Mammary epithelial cell (primary cell): ENCODE measurements at places on chromosomes 6 and 20. TPM values are rescaled to one million over a fixed set of nuclear protein-coding genes. Genes with fewer than 3 reads are reported as not detected.

Gene GRIK2
- total RNA-seq = 2.8 TPM

Gene GTSF1L
- total RNA-seq = not detected

Gene ABCC10
- 35.0 and 39.9 TPM in 2 replicates for total RNA-seq

Gene FRS3
- 1.3 TPM for total RNA-seq

Gene PRND
- not detected for total RNA-seq

Gene CDC40
- total RNA-seq = 17.0 TPM

Gene PPP1R3G
- total RNA-seq = 0.67 TPM

Gene PPIL4
- 18.7 TPM for total RNA-seq

Gene ULBP2
- 8.6 and 12.9 TPM in 2 replicates for total RNA-seq

Gene TFAP2A
- total RNA-seq = 15.7 TPM

Gene AGPAT1
- total RNA-seq = 32.5 TPM

Gene LBP
- total RNA-seq = not detected

Gene CRISP3
- not detected in 2 replicates for total RNA-seq

Gene JPH2
- 14.2 TPM for total RNA-seq

Gene SRSF6
- total RNA-seq = 81.2 TPM

Gene SLC17A3
- total RNA-seq = not detected in 2 replicates

Gene ECT2L
- total RNA-seq = not detected in 2 replicates

Gene PGK2
- not detected for total RNA-seq

Gene CSTF1
- 35.0 TPM for total RNA-seq

Gene OPRL1
- total RNA-seq = 0.11 and 0.38 TPM in 2 replicates

Gene SRMS
- total RNA-seq = under 0.01 TPM

Gene VSX1
- not detected in 2 replicates for total RNA-seq

Gene ULBP1
- 23.5 TPM for total RNA-seq

Gene FERMT1
- 128 and 241 TPM in 2 replicates for total RNA-seq

Gene TBX18
- not detected for total RNA-seq

Gene HS3ST5
- not detected for total RNA-seq

Gene BTN1A1
- total RNA-seq = not detected in 2 replicates

Gene LY6G5C
- not detected for total RNA-seq

Gene BAK1
- 41.0 TPM for total RNA-seq

Gene PCK1
- total RNA-seq = not detected in 2 replicates

Gene TMEM14A
- total RNA-seq = 27.2 TPM
